ENCODE measurements at places on chromosomes 12 and 14. TPM values are rescaled to one million over a fixed set of nuclear protein-coding genes. Genes with fewer than 3 reads are reported as not detected.

The GALNT9 gene
- not detected for total RNA-seq

The FAM161B gene
- total RNA-seq, result 2.6 TPM

The MNAT1 gene
- total RNA-seq, result 33.5 TPM

The RHOJ gene
- not detected for total RNA-seq

- peaks cover 3% of the 10 kb centered on the region for H3K4me1 ChIP-seq
- H3K27me3 ChIP-seq, result no peaks in the 10 kb centered on the region
- no peak overlapping the region for H3K27ac ChIP-seq
- no peaks in the 10 kb centered on the region for H3K36me3 ChIP-seq
- H3K4me3 ChIP-seq, result no peak overlapping the region
Measured at GRCh38 chr14:68234101-68234905, 414.7 kb downstream of the RAD51B start.

DNA sequence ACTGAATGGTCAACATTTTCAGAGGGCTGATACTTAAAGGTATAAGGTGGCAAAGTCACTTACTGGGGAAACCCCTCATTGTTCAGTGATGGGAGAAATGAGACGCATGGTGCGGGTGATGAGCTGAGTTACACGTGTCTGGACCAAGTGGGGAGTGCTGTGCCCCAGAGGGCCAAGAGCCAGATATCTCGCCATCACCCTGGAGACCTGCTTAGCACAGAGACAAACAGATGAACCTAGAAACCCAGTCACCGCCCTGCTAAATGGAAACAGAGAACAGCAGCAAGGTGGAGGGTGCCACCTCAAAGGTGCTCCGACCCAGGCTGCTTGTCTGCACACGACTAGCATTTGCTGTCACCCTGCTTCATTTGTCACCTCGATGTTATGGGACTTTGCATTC, 92.4 kb downstream of the RBM19 start:
- H3K27me3 ChIP-seq, result no peaks in the 10 kb centered on the region
- peaks cover 2% of the 10 kb centered on the region for H3K36me3 ChIP-seq
- DNase-seq, result no peak
- H3K4me1 ChIP-seq, result no peaks in the 10 kb centered on the region

The HNRNPC gene
- 677 TPM for total RNA-seq

DNA sequence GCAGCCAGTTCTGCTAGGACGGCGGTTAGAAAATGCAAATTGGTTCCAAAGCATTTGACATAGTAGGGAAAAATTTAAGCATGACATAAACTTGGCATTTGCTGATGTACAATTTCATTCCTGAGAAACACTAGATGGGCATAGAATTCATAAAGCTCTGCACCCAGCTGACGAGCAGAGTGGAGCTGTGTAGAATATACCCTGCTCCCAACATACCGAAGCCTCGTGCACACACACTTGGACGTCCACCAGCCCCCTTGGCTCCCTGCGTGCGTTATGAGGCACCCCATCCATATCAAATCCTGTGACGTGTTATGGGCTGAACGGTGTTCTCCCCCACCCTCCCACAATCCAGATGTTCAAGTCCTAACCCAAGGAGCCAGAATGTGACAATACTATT, 65.4 kb downstream of the CLMN start:
- H3K36me3 ChIP-seq, result no peaks in the 10 kb centered on the region
- H3K27ac ChIP-seq, result no peak overlapping the region
- no peaks in the 10 kb centered on the region for H3K4me1 ChIP-seq
- DNase-seq, result no peak
- H3K4me3 ChIP-seq, result no peak overlapping the region

- peak overlapping the region; percentile 56 for H3K27ac ChIP-seq
- no peak for DNase-seq
- peaks cover 63% of the 10 kb centered on the region for H3K4me1 ChIP-seq
- peaks cover 37% of the 10 kb centered on the region for H3K36me3 ChIP-seq
Measured at GRCh38 chr12:47190271-47190750, 110.6 kb upstream of the AMIGO2 start.

GRCh38 chr12:46404733-46405132, 32.2 kb upstream of the SLC38A2 start:
- no peaks in the 10 kb centered on the region for H3K27me3 ChIP-seq
- no peak for DNase-seq
- peaks cover 15% of the 10 kb centered on the region for H3K36me3 ChIP-seq
- H3K4me3 ChIP-seq, result no peak overlapping the region
- no peak overlapping the region for H3K27ac ChIP-seq

The CMTM5 gene
- not detected for total RNA-seq

The TMCC3 gene
- total RNA-seq, result 1.8 TPM

DNA sequence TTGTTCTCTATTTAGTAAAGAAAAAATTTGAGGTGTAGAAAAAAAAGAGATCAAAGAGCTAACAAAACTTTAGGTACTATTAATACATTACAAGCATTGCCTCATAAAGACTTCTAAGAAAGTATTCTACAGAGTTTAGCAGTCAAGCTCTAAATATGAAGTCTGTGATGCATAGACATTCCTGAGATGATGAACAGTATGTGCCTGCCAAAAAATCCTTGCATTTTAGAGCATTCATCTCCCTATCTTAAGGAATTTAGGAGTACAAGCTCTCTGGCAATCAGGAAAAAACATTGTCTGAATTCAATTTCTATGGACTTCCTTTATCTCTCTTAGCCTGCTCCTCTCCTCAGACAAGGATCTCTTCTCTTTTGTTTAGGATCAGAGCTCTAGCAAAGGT, 202.6 kb upstream of the LRFN5 start:
- no peak overlapping the region for H3K27ac ChIP-seq
- H3K4me3 ChIP-seq, result no peak overlapping the region
- DNase-seq, result no peak
- no peaks in the 10 kb centered on the region for H3K36me3 ChIP-seq
- H3K4me1 ChIP-seq, result no peaks in the 10 kb centered on the region

- no peak for DNase-seq
- peaks cover 2% of the 10 kb centered on the region for H3K27me3 ChIP-seq
- peaks cover 36% of the 10 kb centered on the region for H3K4me1 ChIP-seq
- peaks cover 5% of the 10 kb centered on the region for H3K36me3 ChIP-seq
- H3K4me3 ChIP-seq, result no peak overlapping the region
Measured at GRCh38 chr14:23569443-23570151, 2.0 kb upstream of the AP1G2 start.

The MUCL1 gene
- not detected for total RNA-seq

The SRRM4 gene
- total RNA-seq, result not detected

GRCh38 chr12:49536526-49537071, 2.2 kb upstream of the KCNH3 start:
- H3K27me3 ChIP-seq, result peaks cover 58% of the 10 kb centered on the region
- no peak overlapping the region for H3K27ac ChIP-seq
- DNase-seq, result no peak
- H3K4me3 ChIP-seq, result peak overlapping the region; percentile 42

The DNAJC22 gene
- 0.11 TPM for total RNA-seq

The SLCO1C1 gene
- not detected for total RNA-seq

DNA sequence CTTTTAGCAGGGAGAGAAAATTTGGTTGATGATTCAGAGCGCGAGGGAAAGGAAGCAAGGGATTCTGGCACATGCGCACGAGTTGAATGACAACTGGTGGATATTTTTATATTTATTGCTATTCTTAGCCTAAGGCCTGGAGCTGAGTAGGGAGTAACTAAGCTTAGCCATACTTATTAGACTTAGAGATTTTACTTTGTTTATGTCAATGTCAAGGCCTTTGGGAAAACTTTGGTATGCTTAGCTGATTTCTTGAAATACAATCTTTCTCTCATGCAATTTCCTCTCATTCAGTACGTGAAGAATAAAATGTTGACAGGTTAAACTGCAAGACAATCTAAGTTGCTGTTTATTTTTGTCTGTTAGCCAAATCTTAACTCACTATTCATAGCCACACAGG, 101.1 kb downstream of the CRADD start:
- no peak for DNase-seq
- H3K4me1 ChIP-seq, result peaks cover 7% of the 10 kb centered on the region
- peaks cover 19% of the 10 kb centered on the region for H3K36me3 ChIP-seq
- H3K27me3 ChIP-seq, result no peaks in the 10 kb centered on the region
- H3K4me3 ChIP-seq, result no peak overlapping the region

The ANKRD52 gene
- total RNA-seq, result 49.4 TPM

- H3K27ac ChIP-seq, result no peak overlapping the region
- H3K4me1 ChIP-seq, result no peaks in the 10 kb centered on the region
- no peak for DNase-seq
- no peaks in the 10 kb centered on the region for H3K36me3 ChIP-seq
- H3K27me3 ChIP-seq, result peaks cover 13% of the 10 kb centered on the region
Measured at GRCh38 chr14:105549481-105549880, 23.1 kb downstream of the TMEM121 start.

GRCh38 chr12:95473231-95473883, 595 bp upstream of the METAP2 start:
- H3K36me3 ChIP-seq, result peaks cover 18% of the 10 kb centered on the region
- peak overlapping the region; percentile 99 for H3K4me3 ChIP-seq
- peaks cover 23% of the 10 kb centered on the region for H3K4me1 ChIP-seq

DNA sequence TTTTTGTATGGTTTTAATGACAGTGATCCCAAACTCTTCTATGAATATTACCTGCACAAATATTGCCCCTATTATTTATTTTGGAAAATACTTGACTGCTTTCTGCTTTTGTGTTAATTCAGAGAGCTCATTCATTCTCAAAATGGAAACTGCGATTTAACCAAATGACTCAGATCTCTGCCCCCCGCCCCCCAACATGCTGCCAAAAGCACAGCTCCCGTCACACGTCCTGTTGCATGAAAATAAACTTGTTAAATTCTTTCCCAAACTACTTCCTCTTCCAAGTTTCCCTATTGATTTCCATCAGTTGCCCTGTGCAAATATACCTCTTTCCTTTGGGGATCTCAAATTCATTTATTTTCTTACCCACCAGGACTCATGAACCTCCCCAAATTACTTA, 18.0 kb upstream of the NRDE2 start:
- no peak for DNase-seq
- H3K36me3 ChIP-seq, result no peaks in the 10 kb centered on the region
- no peaks in the 10 kb centered on the region for H3K4me1 ChIP-seq
- H3K4me3 ChIP-seq, result no peak overlapping the region
- no peak overlapping the region for H3K27ac ChIP-seq
- peaks cover 4% of the 10 kb centered on the region for H3K27me3 ChIP-seq

DNA sequence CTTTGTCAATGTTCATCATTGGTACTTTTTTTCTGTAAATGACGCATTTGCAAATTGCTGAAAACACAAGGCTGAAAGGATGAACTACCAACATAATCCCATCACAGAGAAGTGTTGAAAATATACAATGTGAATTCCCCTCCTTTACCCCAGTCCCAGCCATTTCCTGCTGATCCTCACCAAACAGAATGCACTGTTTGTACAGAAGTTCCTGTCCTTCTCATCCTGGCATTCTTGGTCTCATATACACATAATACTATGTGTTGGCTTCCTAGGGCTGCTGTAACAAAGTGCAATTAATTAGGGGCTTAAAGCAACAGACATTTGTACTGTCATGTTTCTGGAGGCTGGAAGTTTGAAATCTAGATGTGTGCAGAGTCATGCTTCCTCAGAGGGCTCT, 836.2 kb upstream of the MGAT4C start:
- no peak overlapping the region for H3K27ac ChIP-seq
- no peaks in the 10 kb centered on the region for H3K27me3 ChIP-seq
- no peak overlapping the region for H3K4me3 ChIP-seq
- no peaks in the 10 kb centered on the region for H3K36me3 ChIP-seq
- no peak for DNase-seq
- no peaks in the 10 kb centered on the region for H3K4me1 ChIP-seq

The CCDC88C gene
- total RNA-seq, result 206 TPM

DNA sequence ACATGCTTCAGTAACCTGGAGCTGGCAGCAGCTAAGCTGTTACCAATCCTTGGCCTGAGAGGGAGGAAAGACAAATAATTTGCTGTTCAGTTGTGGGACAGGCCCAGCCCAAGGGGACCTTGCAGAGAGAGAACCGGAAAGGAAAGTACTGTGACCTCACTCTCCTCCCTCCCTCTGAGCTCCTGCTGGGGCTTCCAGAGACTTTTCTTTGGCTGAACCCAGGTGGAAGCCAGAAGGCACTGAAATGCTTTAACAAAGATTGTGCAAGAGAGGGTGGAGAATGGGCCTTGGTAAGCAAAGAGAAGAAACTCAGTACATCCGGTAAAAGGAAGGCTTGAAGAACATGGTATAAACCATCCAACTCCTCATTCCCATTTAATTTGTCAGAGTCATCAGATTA, 457.1 kb downstream of the GLT1D1 start:
- no peaks in the 10 kb centered on the region for H3K4me1 ChIP-seq
- no peak overlapping the region for H3K4me3 ChIP-seq
- H3K27ac ChIP-seq, result no peak overlapping the region
- no peaks in the 10 kb centered on the region for H3K36me3 ChIP-seq
- DNase-seq, result no peak

The OTX2 gene
- total RNA-seq, result not detected

DNA sequence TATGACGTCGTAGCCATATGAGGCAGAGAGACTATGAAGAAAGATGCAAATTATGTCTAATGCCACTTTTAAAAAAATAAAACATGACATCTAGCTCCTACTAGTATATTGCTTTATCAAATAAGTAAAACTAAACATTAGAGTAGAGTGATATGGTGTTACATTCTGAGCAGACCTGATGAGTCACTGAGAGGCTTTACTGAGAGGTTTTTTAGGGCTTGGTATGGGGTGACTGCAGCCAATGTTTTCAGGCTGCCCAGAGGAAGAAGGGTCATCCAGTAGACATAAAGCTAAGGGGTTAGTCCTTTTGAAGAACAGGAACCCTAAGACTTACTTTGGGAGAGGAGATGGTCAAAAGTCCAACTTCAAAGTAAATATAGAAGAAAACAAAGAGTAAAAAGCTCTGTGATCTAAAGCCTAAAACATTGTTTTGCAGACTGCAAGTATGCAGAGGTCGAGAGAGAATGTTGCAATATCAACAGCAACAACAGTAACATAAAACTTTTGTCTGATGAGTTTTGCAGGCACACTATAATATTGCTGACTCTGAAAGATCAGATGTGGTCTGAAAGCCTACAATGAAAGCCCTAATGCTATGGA, 774.7 kb downstream of the TMTC2 start:
- H3K36me3 ChIP-seq, result no peaks in the 10 kb centered on the region
- DNase-seq, result no peak
- H3K4me3 ChIP-seq, result no peak overlapping the region
- H3K27ac ChIP-seq, result no peak overlapping the region
- no peaks in the 10 kb centered on the region for H3K4me1 ChIP-seq

DNA sequence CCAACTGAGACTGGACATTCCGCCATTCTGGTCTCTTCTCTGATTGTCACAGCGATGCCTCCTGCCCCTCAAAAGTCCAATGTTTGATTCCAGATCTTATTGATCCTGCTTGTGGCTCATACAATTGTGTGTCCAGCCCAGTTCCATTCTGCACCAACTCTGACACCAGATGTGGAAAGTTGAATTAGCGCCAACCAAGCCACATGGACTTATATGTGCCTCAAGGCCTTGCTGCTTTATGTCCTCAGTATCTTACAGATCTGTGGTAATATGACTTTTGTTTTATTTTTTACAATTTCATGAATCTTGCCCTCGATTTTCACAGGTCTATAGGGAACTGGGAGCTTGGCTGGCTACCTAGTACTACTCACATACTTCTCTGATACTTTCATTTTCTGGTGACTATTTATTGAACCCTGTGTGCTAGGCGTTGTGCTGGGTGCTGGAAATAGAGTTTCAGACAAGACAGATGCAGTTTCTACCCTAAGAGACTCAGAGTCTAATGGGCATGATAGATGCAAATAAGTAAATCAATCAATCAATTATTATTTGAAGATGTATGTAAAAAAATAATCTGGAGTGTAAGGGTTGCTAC, 472.0 kb downstream of the TMTC2 start:
- H3K4me1 ChIP-seq, result no peaks in the 10 kb centered on the region
- no peak overlapping the region for H3K27ac ChIP-seq
- no peak for DNase-seq

The AEBP2 gene
- total RNA-seq, result 62.7 TPM

- H3K27ac ChIP-seq, result peak overlapping the region; percentile 58
- H3K27me3 ChIP-seq, result peaks cover 60% of the 10 kb centered on the region
- peaks cover 18% of the 10 kb centered on the region for H3K4me1 ChIP-seq
- no peak for DNase-seq
- no peak overlapping the region for H3K4me3 ChIP-seq
Measured at GRCh38 chr12:53333289-53333688, 2.9 kb downstream of the SP7 start.

The BBS10 gene
- 5.8 TPM for total RNA-seq

Data from activated naive CD8-positive, alpha-beta T cell treated with anti-CD3 and anti-CD28 coated beads, Interleukin-2, amount 10 ng/mL, durations not matched to agents 7 days and 5 days (primary cell).